ENCODE measurements at places on chromosomes 5 and 9. TPM values are rescaled to one million over a fixed set of nuclear protein-coding genes. Genes with fewer than 3 reads are reported as not detected.

DNA sequence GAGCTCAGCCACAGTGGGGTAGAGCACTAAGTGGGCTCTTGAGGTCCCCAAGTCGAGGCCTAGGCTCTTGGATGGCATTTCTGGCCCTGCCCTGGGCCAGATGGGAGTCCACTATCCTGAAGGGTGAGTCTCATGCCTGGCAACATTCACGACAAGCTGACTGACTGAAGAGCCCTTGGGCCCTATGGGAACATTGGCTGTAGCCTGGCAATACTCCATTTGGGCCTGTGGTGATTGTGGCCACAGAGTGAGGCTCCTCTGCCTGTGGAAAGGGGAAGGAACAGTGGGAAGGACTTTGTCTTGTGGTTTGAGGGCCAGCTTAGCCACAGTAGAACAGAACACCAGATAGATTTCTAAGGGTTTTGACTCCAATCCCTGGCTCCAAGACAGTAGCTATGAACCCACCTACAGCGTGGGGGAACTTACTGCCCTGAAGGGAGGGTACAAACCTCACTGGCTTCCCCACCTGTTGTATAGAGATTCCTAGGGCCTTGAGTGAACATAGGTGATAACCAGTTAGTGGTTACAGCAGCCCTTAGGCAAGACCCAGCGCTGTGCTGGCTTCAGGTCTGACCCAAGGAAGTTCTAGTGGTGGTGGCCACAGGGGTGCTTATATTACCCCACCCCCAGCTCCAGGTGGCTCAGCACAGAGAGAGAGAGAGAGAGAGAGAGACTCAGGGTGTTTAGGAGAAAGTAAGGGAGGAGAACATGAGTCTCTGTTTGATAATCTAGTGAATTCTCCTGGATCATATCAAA lies 72.4 kb downstream of the KIAA0825 start:
- H3K4me1 ChIP-seq = no peaks in the 10 kb centered on the region
- peaks cover 19% of the 10 kb centered on the region for H3K36me3 ChIP-seq
- DNase-seq = no peak
- H3K27me3 ChIP-seq = no peaks in the 10 kb centered on the region
- H3K4me3 ChIP-seq = no peak overlapping the region
- no peak overlapping the region for H3K27ac ChIP-seq

TCF7 gene
- total RNA-seq = 66.4 TPM

DNA sequence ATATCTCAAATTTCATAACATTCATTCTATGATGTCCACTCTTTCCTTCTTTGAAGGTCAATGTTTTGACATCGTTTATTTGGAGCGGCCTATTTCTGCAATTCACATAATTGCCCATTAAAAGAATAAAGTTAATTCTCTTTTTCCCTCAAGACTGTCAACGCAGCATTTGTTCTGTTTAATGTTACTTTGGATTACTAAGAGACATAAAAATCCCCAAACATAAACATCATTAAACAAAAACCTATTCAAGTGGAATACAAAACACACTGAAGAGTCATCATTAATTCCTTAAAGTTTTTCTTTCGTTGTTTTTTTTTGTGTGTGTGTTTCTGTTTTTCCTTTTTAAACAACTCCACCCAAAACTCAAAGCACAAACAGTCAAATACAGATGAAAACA lies 151.1 kb downstream of the TRPM6 start:
- H3K4me3 ChIP-seq = no peak overlapping the region
- no peak overlapping the region for H3K27ac ChIP-seq
- H3K4me1 ChIP-seq = no peaks in the 10 kb centered on the region
- no peak for DNase-seq

DNA sequence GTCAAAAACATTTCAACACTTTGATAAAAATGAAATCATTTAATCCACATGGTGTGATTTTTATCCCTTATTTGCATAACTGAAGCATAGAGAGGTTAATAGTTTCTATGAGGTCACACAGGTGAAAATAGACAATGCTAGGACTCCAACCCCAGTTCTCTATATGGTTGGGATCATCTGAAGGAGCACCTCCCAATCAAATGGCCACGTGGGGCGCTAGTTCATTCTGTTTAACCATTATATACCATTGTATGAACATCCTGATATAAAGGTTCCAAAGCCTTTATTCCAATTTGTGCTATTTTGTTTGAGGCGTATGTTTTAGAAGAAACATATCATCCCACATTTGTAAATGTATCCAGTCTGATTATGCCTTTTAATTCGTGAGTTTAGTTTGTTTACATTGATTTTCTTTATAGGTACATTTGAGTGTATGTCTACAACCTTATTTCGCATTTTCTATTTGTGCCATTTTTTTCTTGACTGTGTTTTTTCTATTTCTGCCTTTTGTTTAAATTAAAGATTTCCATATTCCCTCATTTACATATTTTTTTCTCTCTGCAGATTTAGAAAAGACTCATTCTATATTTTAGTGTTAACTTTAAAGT lies 1092.0 kb downstream of the MAT2B start:
- H3K27me3 ChIP-seq = no peaks in the 10 kb centered on the region
- H3K4me3 ChIP-seq = no peak overlapping the region
- no peaks in the 10 kb centered on the region for H3K36me3 ChIP-seq

DNA sequence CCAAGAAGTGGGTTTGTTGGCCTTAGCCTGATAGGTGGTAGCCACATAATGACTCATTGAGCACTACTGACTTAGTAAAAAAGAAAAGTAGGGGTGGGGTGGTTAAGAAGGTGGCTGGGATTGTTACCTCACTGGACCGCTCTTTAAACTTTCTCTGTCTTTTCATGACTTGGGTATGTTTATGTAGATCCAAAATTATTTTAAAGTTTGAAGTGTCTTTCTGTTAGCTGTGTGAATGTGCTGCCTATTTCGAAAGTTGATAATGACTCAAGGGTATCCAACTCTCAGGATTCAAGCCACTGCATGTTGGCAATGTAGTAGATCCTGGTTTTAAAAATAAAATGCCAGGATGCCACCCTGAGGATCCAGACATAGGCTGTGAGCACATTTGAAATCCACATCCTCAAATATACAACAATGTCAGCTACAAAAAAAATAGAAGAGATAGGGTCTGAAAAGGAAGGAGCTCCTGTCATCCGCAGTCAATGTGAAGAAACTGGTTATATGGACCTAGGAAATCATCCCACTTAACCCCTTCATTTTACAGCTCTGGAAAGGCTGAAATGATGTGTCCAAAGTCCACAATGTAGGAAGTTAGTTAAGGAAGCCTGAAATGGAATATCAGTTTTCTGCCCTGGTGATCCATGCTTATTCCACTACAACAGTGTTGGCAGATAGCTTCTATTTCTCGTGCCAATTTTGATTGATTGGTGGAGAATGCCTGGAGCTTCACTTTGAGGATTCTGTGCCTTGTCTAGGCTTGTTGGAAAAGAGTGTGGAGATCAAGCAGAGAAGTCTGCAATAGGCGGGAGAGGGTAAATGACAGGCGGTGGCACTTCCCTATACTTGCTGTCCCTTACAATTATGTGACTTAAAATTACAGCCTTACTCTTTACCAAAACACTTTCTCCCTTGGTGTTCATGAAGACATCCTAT lies 23.4 kb downstream of the ZNF462 start:
- H3K36me3 ChIP-seq = no peaks in the 10 kb centered on the region
- no peak overlapping the region for H3K27ac ChIP-seq
- no peaks in the 10 kb centered on the region for H3K27me3 ChIP-seq
- H3K4me3 ChIP-seq = no peak overlapping the region
- DNase-seq = no peak

GRCh38 chr9:5509573-5509972 lies 758 bp upstream of the PDCD1LG2 start:
- no peak overlapping the region for H3K27ac ChIP-seq
- H3K4me3 ChIP-seq = no peak overlapping the region
- peaks cover 31% of the 10 kb centered on the region for H3K4me1 ChIP-seq
- peaks cover 1% of the 10 kb centered on the region for H3K36me3 ChIP-seq
- H3K27me3 ChIP-seq = no peaks in the 10 kb centered on the region
- DNase-seq = no peak

Data from activated naive CD8-positive, alpha-beta T cell treated with anti-CD3 and anti-CD28 coated beads for 36 hours (primary cell).